ENCODE measurements at places on chromosomes 7 and 10. TPM values are rescaled to one million over a fixed set of nuclear protein-coding genes. Genes with fewer than 3 reads are reported as not detected.

Gene TMEM213
- not detected for total RNA-seq

Gene AGBL3
- total RNA-seq = 2.2 TPM

Gene NCF1
- 0.35 TPM for total RNA-seq

Gene EEF1AKMT2
- total RNA-seq = 21.4 TPM

Gene LBX1
- total RNA-seq = not detected

Gene NXPH1
- total RNA-seq = not detected

Gene MRLN
- not detected for total RNA-seq

Gene NEBL
- 0.04 TPM for total RNA-seq

Gene AKR1C4
- not detected for total RNA-seq

Gene GPR22
- total RNA-seq = not detected

Gene PRF1
- total RNA-seq = 28.6 TPM

Gene SPDYE11
- total RNA-seq = not detected

Gene CDK14
- 0.80 TPM for total RNA-seq

Gene ITGA8
- not detected for total RNA-seq

Gene SRGN
- total RNA-seq = 400 TPM

Gene OPALIN
- not detected for total RNA-seq

Gene SLC16A9
- total RNA-seq = 1.4 TPM

Gene TOMM7
- total RNA-seq = 254 TPM

Gene CPEB3
- 1.4 TPM for total RNA-seq

Gene FBXO24
- 1.4 TPM for total RNA-seq

Gene DNA2
- 27.3 TPM for total RNA-seq

Gene AGR2
- not detected for total RNA-seq

Gene SPDYE2B
- not detected for total RNA-seq

Gene ICA1
- total RNA-seq = 1.0 TPM

Gene CPXM2
- not detected for total RNA-seq

Gene SFRP4
- total RNA-seq = not detected

Gene LLCFC1
- total RNA-seq = not detected

Gene TMEM229A
- not detected for total RNA-seq

Gene PLXNA4
- total RNA-seq = 0.09 TPM

Gene DNAH11
- 4.3 TPM for total RNA-seq

Gene MKLN1
- total RNA-seq = 40.1 TPM

Gene LRIT1
- not detected for total RNA-seq

Gene PLA2G12B
- not detected for total RNA-seq

Gene PDE1C
- total RNA-seq = not detected

Gene CALCR
- total RNA-seq = not detected

Gene PTN
- total RNA-seq = not detected

Gene OGDHL
- 0.73 TPM for total RNA-seq

Gene TMEM236
- 0.02 TPM for total RNA-seq

Gene PDE6C
- not detected for total RNA-seq

Gene ASB10
- total RNA-seq = not detected

Gene POMZP3
- 9.9 TPM for total RNA-seq

Gene CYP2C19
- total RNA-seq = not detected

Gene SLC39A12
- not detected for total RNA-seq

Gene CCDC146
- 1.7 TPM for total RNA-seq

Gene PRXL2A
- total RNA-seq = 15.0 TPM

Gene FIGNL1
- 46.9 TPM for total RNA-seq

Gene ZNF722
- not detected for total RNA-seq

Gene POLR2J3
- total RNA-seq = 40.4 TPM

Gene EBLN1
- total RNA-seq = not detected

Gene GDF10
- 0.30 TPM for total RNA-seq

Gene LRMDA
- total RNA-seq = not detected

Gene TRPV5
- total RNA-seq = not detected

Gene ENTPD7
- 2.5 TPM for total RNA-seq

Gene TRPV6
- total RNA-seq = not detected

Gene CREB5
- 0.61 TPM for total RNA-seq

Gene CYP2W1
- not detected for total RNA-seq

Gene CPA1
- not detected for total RNA-seq

Gene CHST12
- 1.8 TPM for total RNA-seq
